ENCODE measurements at places on chromosomes 7 and 10.

GRCh38 chr7:121366852-121367431, 29.2 kb downstream of the FAM3C start:
- no peak for DNase-seq

GRCh38 chr10:25758511-25758910, 175.5 kb upstream of the MYO3A start:
- DNase-seq, result no peak

GRCh38 chr7:117076426-117076943, 123.2 kb downstream of the ST7 start:
- no peak for DNase-seq

- no peak for DNase-seq
Measured at GRCh38 chr10:106815427-106816043, 349.0 kb downstream of the SORCS1 start.

- DNase-seq, result no peak
Measured at GRCh38 chr10:48552946-48553564, 51.8 kb downstream of the ARHGAP22 start.

DNA sequence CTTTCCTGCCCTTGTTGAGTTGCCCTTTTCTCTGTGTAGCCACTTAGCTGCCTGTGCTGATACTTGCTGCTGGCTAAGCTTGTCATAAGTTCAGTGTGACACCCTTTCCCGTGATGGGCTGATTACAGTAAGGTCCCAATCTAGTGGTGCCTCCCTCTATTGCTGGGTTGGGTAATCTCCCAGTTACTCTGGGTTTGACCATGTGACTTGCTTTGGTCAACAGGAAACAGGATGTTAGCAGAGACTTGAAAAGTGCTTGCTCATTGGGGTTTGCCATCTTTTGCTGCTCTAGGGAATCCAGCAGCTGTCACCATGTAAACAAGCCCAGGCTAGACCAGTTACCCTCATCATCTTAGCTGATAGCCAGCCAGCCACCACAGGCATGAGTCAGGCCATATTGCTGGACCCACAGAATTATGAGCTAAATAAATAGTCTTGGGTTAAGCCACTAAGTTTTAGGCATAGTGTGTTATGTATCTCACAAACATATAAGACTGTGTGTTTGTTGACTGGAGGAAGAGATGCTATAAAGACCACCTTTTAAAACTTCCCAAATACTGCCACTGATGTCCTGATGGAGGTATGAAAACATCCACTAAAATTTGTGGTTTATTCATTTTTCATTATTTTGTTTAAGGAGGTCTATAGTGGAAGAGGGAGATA, 4.0 kb upstream of the LEP start:
- no peak for DNase-seq

DNA sequence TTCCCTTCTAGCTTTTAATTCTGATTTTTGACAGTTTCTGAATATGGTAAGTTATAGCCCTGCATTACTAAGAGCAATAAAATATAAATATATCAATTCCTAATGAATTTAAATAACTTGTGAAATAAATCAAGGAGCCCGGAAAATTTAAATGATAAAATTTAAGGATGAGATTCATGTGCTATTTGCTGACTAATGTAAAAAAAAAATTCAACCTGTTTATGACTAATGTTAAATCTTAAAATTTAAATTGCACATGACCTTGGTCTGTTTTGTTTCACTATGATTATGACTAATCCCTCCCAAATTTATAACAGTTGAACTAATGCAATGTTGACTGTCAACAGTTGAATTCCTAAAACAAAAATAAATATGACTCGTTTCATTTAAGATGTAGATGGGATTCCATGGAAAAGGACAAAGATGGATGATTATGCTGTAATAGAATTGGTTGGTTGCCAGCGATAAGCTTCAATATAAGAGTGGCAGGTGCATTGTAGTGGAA, 419.9 kb downstream of the NRG3 start:
- DNase-seq, result no peak

DNA sequence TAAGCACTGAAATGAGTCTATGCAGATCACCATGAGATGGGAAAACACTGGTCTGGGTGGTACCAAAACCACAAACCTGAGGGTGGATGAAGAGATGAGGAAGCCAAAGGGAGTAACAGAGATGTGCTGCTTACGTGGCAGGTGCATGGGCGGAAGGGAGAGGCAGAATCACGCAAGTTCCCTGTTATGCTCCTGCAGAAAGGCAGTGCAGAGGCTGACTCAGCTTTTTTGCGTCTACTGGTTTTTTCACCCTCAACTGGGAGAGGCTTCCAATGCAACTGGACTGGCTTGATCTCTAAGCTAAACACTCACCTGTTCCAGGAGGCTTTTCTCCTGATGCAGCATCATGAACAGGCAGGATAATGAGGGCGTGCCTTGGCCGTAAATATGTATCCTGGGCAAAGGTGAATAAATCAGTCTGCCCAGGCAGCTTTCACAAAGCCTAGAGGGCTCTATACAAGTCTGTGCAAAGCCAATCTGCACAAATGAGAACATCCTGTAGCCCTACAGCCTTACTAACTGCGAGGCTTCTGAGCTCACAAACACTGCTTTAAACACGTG, 95.4 kb upstream of the AFAP1L2 start:
- peak; percentile 82 for DNase-seq

- DNase-seq, result no peak
Measured at GRCh38 chr7:85065306-85065705, 121.5 kb downstream of the SEMA3D start.

DNA sequence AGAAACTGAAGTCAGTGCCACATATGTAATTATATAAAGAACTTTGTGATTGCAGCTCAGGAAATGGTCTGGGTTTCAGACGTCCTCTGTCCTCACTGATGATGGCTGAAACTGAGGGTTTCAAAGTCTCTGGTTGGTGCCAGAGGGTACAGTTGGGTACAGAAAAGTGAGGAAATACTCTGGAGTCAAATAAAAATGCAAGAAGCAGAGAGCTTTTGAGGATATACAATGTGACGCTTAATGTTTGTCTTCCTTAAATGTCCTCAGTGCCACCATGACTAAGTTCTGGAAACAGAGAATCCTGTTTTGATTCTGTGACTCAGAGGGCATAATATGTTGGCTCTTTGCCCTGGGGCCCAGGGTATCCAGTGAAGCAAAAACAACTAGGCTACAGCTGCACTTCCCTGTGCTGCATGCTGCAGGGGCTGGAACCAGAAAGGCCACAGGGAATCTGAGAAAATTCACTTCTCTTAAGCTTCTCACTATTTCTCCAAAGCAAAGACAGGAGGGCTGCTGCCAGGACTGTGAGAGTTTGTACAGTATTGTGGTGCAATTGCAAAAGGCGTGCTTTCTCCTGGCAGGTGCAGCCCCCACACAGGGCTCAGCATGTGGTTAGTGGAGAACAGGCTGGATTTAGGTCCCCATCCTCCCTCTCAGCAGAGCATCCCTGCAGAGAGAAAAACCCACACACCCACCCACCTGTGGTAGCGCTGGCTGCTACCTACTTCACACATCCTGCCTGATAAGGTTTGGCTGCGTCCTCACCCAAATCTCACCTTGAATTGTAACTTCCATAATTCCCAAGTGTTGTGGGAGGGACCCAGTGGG, 169.5 kb upstream of the SVIL start:
- DNase-seq, result no peak

GRCh38 chr7:68706291-68706690, 892.0 kb upstream of the AUTS2 start:
- no peak for DNase-seq

GRCh38 chr7:90081621-90082020, 72.6 kb upstream of the STEAP1 start:
- DNase-seq, result no peak

All from stimulated activated CD4-positive, alpha-beta T cell treated with anti-CD3 and anti-CD28 coated beads, Interleukin-4, amount 100 ng/mL, for 1 hour (primary cell).